ENCODE measurements at places on chromosomes 11 and 22.
A peak's percentile ranks its signal among the peaks of the same experiment; 100 is the strongest.

GRCh38 chr11:95092549-95093324, 3.1 kb downstream of the ENDOD1 start:
- peak; percentile 44 for DNase-seq

GRCh38 chr11:47857892-47858543, 9.9 kb upstream of the NUP160 start:
- DNase-seq: no peak

- DNase-seq: no peak
These were observed 739 bp upstream of the C1QTNF5 start for GRCh38 chr11:119341222-119342022.

- DNase-seq: no peak
These were observed 27.8 kb downstream of the P4HA3 start for GRCh38 chr11:74283580-74284180.

DNA sequence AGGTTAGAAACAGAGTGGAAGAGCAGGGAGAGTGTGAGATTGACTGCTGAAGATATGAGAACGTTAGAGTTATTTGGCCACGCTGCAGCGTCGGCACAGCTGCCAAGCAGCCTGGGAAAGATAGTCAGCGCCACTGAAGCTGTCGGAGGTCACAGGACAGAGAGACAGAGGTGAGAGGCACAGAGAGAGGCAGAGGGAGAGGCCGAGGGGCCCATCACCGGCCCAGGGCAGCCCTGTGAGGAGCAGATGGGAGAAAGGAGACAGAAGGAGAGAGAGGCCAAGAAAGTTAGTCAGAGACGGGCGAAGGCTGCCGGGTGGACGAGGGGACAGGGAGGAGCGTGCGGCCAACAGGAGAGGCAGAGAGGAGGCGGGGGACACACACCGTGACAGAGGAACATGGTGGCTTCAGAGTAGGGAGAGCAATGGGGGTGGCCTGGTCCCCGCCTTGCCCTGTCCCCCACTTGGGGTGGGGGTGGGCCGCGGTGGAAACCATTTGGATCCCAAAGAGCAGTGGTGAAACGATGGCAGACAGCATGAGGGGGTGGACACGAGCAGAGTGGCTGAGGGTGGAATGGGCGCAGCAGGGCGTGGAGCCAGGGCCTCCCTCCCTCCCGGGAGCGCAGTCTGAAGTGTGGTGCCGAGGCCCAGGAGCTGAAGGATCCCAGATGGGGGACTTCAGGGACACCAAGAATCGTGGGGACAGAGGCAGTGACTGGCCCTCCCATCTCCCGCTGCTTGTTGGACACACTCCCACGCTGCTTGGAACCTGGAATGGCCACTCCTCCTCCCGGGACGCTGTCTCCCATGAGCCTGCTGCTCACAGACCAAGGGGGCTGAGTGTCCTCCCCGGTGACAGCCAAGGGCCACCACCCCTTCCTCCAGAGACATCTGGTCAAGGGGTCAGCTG, 26.6 kb downstream of the LRRC10B start:
- DNase-seq: no peak

- DNase-seq: no peak
These were observed 339.4 kb downstream of the MN1 start for GRCh38 chr22:27462190-27462589.

- DNase-seq: no peak
These were observed 300.6 kb downstream of the DDX10 start for GRCh38 chr11:108965306-108966001.

DNA sequence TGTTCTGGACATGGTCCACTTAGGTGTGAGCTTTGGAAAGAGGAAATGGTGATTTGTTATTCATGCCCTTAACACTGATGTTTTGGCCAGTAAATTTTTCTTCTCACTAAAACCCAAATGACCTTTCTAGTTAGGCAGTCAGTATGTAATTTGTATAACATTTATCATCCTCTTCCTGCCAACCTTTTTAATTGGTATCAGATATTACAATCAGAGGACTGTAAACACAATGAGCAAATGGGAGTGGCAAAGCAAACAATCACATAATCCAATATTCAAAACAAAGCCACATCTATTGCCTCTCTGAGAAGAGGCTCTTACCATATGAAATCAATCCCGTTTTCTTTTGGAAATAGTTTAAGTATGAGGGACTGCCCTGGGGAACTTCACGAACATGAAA, 49.1 kb downstream of the BBOX1 start:
- no peak for DNase-seq

GRCh38 chr22:30312053-30312452, 14.7 kb downstream of the TBC1D10A start:
- DNase-seq: no peak

DNA sequence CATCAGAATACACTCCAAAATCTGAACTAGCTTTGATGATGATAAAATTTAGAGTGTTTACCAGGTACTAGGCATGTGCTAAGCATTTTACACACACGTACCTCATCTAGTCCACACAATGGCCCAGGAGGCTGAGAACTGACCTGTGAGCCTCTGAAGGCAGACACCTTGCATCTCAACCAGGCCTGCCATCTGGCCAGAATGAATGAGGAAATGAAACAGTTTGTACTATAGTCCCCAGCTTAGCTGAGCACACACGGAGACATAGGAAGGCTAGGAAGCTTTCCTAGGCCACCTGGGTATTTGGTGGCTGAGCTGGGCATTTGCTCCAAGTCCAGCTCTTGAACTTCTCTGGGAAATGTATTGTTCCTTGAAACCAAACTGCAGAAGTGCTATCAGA, 6.9 kb upstream of the SHANK3 start:
- DNase-seq: no peak

DNA sequence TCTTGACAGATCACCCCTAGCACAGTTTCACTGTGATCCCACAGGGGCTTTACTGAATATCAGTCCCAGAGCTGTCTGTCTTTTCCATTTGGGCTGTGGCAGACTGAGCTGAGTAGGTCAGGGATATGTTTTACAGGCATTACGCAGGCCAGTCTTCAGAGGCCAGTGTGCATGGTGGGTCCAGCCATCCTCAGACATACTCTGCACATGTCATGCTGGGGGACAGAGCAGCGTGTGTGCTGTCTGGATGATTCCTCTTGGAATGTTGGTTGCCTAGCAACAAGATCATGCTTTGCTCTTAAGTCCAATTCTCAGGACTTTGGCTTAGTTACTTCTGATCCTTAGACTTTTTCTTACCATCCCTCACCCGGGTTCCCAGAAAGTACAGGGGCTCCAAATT, 736.5 kb downstream of the DLG2 start:
- no peak for DNase-seq
